NCI-H2081 (cell line): ENCODE measurements at places on chromosomes 13 and 19.
A peak's percentile ranks its signal among the peaks of the same experiment; 100 is the strongest.

DNA sequence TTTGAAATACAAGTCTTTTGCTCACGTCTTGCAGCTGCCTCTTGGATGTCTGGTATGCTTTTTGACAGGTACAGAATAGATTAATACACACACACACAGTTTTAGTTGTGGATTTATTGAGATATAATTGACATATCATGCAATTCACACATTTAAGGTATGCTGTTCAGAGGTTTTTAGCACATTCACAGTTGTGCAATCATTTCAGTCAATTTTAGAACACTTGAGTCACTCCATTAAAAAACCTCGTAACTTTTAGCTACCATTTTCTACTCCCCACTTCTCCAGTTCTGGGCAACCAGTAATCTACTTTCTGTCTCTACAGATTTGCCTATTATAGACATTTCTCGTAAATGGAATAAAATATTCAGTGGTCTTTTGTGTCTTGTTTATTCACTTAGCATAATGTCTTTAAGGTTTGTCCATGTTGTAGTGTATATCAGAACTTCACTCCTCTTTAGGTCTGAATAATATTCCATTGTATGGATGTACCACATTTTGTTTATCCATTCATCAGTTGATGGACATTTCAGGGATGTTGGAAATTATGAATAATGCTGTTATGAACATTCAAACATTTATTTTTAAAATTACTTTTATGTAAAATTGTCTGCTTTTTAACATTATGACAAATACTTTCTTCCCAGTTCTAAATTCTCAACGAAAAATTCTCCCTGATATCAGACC, 2.5 kb upstream of the ZMYM2 start:
- no peak for DNase-seq

- peak; percentile 25 for DNase-seq
Observed at GRCh38 chr19:23799321-23799720, 40.6 kb upstream of the ZNF681 start.

- DNase-seq = no peak
Observed at GRCh38 chr13:30745906-30746686, 10.8 kb downstream of the ALOX5AP start.

DNA sequence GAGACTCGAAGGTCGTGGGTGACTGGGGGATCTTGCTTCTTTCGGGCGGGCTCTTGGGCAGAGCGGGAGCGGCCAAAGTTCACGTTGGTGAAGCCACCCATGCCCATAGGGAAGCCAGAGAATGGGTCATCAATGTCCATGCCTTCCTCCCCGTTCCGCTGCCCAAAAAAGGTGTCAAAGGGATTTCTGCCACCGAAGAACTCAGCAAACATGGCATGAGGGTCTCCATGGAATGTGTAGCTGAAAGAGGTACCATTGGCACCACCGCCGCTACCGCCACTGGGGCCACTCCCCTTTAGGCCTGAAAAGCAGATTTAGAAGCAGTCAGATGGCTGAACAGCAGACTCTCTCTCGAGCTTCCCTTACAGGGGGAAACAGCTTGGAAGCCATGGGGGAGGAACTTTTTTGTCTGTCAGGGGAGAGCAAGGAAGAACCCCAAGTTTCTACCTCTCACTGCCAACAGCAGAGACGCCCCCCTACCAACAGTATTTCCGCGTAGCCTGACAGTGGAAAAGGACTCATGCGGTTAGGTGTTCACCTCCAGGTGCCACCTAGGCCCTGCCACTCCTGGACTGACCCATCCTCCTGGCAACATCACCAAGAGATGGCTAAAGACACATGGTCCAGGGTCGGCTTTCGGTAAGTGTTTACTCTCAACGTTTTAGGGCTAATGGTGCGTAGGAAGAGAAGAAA, 1.3 kb downstream of the DNAJB1 start:
- no peak for DNase-seq

DNA sequence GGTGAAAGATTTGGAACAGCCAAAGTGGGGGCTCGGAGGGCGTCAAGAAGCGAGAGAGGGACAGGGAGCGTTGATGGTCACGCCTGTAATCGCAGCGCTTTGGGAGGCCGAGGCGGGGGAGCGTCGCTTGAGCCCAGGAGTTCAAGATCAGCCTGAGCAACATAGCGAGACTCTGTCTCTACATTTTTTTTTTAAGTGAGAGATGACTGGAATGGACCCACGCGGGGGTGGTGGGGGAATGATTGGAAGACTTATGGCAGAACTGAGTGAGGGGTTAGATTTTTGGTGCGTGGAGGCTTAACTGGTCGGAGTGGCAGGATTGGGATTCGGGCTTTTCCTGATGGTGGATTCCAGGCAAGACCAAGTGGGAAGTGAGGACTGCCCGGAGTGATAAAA, 725 bp downstream of the PSMD8 start:
- no peak for DNase-seq

DNA sequence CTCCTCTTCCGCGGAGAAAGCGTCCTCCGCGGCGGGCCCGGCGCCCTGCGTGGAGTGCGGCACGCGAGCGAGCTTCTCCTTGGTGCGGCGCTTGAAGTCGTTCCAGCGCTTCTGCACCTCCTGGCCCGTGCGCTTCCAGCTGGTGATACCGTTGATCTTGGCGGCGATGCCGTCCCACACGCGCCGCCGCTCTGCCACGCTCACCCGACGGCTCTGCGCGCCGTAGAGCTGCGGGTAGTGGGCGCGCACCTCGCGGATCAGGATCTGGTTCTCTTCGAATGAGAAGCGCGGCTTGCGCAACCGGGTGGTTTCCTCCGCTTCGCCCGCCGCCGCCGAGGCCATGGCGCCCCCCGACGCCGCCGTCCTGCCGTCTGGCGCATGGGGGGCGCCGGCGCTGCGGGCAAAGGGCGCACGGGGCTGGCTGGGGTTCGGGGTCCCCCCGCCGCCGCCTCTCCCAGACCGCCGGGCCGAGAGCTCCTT, 941 bp downstream of the MYPOP start:
- no peak for DNase-seq

- no peak for DNase-seq
Observed at GRCh38 chr13:66138172-66138811, 1091.8 kb downstream of the PCDH9 start.

DNA sequence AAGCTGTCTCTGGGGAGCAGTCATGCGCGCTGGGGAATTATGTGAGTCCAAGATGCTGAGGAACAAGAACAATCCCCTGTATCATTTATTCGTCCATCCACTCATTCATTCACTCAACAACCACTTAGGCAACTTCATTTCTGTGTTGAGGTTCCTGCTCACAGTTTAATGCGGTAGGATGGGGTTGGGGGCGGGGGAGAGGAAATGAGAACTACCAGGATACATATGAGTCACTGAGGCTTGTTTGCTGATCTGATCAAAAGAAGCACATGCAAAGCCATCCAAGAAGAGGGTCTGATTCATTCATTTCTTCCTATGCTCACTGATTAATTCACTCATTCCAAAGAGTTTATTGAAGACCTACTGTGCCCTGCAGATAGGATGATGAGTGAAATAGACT, 20.9 kb downstream of the ZNF536 start:
- DNase-seq = no peak

GRCh38 chr19:45419396-45419795, 4.3 kb downstream of the ERCC1 start:
- DNase-seq = no peak

DNA sequence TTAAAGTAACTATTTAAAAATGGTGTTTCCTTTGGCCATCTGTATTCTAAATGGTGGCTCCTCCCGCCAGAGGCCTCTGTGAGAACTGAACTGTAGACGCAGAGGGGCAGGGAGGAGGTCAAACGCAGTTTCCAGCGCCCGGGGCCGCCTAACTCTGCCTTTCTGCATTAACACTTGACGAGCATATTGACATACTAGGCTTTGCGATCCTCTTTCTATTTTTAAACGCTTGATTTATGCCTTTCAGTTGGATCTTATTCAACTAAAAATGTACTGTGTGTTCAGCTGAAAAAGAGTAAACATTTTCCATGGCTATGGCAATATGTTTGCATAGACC, 74.7 kb downstream of the SPACA7 start:
- peak; percentile 95 for DNase-seq

DNA sequence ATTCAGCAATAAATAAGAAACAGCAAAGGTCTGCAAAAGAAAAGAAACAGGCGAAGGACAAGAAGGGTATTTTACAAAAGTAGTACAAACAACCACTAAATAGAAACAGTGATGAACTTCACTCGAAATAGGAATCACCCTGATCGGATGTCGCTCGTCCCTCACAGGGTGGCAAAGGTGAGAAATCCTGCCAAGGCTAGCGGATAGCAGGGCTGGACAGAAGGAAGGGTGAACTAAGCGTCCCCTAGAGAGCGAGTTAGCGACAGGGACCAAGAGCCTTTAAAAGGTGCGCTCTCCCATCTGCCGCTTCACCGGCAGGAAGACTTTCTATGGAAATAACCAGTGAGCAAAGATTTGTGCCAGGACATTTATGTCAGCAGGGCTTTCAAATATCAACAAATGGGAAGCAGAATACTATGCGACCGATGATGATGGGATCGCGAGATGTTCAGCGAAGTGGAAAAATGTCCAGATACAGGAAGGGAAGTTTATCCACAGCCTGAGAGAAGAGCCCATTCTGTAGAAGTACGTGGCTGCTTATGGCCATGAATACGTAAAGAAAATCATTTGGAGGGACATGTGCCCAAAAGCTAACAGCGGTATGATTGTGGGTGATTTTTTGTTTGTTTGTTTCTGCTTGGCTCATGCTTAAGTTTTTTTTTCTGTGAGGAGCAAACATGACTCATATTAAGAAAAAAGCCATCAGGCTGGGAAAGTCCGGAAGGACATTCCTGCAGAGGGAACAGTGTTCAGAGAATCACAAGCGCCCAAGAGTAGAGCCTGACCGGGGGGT, 18.9 kb downstream of the ELAVL1 start:
- DNase-seq = no peak

GRCh38 chr19:1626417-1627010, 21.3 kb upstream of the UQCR11 start:
- DNase-seq = no peak

- DNase-seq = no peak
Observed at GRCh38 chr13:66265371-66265770, 964.8 kb downstream of the PCDH9 start.

DNA sequence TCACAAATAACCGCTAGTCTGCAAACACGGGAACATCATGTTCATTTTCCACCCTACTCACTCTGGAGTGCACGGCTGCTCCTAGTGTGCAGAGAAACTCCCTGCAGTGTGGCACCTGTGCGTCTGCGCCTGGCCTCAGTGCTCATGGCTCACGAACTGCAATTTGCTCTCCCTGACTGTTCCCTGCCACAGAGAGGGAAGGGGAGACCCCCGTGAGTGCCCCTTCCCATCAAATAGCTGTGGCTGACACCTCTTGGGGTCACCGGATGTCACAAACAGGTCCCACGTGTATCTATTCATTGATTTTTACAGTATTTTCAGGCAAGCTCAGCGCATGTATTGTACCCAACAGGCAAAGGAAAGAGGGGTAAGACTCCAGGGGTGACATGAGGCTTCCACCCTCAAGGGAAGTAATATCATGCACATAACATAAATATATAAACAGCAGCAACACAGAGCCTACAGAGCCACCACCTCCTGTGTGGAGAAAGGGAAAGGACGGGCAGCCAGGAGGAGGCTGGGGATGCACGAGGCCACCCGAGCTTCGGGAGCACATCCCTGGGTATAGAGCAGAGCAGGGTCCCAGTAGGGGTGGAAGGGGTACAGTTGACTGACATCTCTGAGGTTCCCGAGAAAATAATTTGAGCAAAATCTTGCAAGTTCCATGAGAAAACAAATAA, 140.3 kb upstream of the SOX1 start:
- DNase-seq = no peak

DNA sequence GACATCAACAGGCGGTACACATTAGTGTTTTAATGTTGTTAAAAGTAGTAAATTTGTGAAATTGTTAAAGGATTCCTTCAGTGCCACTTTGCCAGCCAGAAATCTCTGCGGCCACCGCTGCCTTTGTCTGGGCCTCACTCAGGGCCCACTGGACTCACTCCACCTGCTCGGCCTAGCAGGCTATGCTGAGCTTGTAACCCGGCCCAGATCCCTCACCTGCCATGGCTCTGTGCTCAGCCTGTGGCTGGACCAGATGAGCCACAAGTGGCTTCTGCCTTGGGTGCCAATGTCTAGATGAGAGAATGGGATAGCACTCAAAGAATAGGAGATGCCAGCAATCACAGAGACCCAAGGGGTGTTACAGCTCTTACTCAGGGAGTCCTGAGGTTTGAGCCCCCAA, 1228.0 kb downstream of the DIAPH3 start:
- DNase-seq = no peak

DNA sequence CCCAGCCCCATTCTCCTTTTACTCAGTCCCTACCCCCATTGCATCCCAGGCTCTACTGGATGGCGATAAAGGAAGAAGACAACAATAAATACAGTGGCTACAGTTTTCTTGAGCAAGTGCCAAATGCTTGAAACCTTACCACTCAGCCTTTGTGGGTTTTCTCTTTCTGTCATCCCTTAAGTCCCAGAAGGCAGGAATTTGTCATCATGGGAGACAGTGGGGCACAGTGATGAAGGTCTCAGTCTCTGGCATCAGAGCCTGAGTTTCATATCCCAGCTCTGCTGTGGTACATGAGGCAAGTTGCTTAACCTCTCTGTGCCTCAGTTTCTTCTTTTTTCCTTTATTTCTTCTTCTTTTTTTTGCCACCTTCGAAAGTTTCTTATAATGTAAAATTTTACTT, 5.1 kb upstream of the COMP start:
- DNase-seq = no peak

DNA sequence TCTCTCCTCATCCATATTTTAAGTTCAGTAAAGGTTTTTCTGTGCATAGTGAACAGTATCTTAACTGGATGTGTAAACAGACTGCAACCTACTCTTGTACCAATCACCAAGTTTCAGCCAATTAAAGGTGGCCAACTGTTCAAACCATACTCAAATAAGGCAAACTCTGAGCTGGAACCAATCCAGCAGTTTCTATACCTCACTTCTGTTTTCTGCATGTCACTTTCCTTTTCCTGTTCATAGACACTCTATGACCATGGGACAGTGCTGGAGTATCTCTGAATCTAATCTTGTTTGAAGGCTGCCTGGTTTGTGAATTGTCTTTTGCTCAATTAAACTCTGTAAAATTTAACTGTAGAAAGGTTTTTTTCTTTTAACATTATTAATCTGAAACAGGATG, 470.3 kb upstream of the SLITRK6 start:
- DNase-seq = no peak

GRCh38 chr19:3665681-3666544, 34.4 kb downstream of the PIP5K1C start:
- no peak for DNase-seq
